Stimulated activated naive CD8-positive, alpha-beta T cell treated with anti-CD3 and anti-CD28 coated beads, Interleukin-15, amount 100 ng/mL, for 72 hours (primary cell): ENCODE measurements at places on chromosomes 16 and 17.

- no peak for DNase-seq
Measured at GRCh38 chr17:41602524-41602923, 10.0 kb downstream of the KRT16 start.

DNA sequence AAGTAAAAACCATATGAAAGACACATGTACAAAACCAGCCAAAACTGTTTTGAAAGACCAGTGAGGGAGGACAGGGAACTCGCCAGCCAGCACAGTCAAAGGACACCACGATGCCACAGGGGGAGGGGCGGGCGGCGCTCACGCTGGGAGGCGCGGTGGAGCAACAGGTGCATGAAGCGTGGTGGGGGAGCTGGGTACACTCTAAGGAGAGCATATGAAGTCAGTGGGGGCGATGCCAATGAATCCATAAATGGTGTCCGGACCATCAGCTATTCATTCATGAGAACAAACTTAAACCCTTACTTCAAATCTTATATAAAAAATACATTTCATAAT, 101.0 kb upstream of the DNAH17 start:
- no peak for DNase-seq

- DNase-seq = no peak
Measured at GRCh38 chr17:78832541-78832810, 8.1 kb downstream of the USP36 start.

DNA sequence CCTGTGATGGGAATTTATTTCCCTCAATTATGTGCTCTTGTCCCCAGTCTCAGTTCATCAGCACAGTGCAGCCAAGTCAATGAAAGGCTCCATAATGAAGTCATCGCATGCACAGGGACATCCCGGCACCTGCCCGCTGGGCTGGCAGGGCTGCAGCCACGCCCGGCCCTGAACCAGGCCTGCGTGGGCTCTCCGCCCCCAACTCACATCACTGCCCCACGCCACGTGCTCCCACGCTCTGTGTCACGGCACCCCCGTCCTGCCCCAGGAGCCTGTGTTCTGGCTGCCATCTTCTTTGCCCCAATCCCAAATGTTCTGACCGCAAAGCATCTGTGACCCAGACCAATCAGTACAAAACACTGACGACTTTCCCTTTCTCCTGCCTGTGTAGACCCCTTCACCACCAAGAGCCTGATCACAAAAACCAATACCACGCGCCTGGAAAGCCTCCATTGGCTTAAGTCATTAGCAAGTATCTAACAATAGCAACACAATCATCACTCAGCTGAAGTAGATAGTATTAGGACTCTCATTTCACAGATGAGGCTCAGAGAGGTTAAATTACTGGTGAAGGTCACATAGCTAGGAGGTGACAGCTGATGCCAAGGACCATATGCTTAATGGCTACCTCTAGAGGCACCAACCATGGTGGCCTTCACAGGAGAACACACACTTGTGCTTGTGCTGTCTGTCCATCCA, 202.5 kb downstream of the ZFHX3 start:
- no peak for DNase-seq

DNA sequence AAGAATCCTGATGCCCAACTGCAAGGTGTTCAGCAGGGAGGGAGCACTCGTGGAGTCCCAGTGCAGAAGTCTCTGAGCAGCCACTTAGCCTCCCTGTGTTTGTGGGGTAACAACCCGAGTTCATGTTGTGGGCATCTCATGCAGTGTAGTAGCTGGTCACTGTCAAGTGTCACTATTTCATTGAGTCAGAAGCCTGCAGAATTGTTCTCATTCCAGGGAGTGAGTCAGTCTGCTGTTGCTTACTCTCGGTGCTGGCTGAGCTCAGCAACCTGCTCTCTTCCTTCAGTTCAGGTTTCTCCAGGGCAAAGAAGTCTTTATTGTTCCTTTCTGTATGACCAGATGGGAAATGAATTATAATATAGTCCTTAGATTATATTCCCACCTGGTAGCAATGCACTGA, 24.1 kb downstream of the HMOX2 start:
- peak; percentile 23 for DNase-seq

GRCh38 chr17:72491102-72491501, 370.3 kb downstream of the SOX9 start:
- no peak for DNase-seq
